ENCODE measurements at places on chromosomes 2 and 18. TPM values are rescaled to one million over a fixed set of nuclear protein-coding genes. Genes with fewer than 3 reads are reported as not detected.

The TMEFF2 gene
- 0.26 TPM for total RNA-seq

The SERPINB3 gene
- not detected for total RNA-seq

The RGPD3 gene
- 0.17 TPM for total RNA-seq

The OSR1 gene
- total RNA-seq = 0.44 TPM

The CDH2 gene
- total RNA-seq = 106 TPM

The LONRF2 gene
- total RNA-seq = 0.04 TPM

The HRH4 gene
- not detected for total RNA-seq

The CAB39 gene
- total RNA-seq = 47.7 TPM

The ESCO1 gene
- total RNA-seq = 45.4 TPM

The REG1B gene
- not detected for total RNA-seq

The EIF4E2 gene
- 64.6 TPM for total RNA-seq

All from H7 (cell line).